A549 treated with RU486 at 1 μM for 4 hours (cell line): ENCODE measurements at places on chromosomes 2 and 18. TPM values are rescaled to one million over a fixed set of nuclear protein-coding genes. Genes with fewer than 3 reads are reported as not detected.

TUBA4B gene
- 0.18 to 0.69 TPM (median 0.35 TPM) in 5 replicates for total RNA-seq

C18orf32 gene
- 9.3 to 25.7 TPM (median 24.9 TPM) in 5 replicates for total RNA-seq

SLC40A1 gene
- total RNA-seq: 2.1 to 4.2 TPM (median 3.3 TPM) in 5 replicates

TXNDC2 gene
- total RNA-seq: 0.06 to 0.38 TPM (median 0.16 TPM) in 5 replicates

CYP26B1 gene
- 11.5 to 16.3 TPM (median 14.2 TPM) in 5 replicates for total RNA-seq

STARD6 gene
- not detected in 5 replicates for total RNA-seq

FAM110C gene
- total RNA-seq: 0.06 to 0.30 TPM (median 0.16 TPM) in 5 replicates

MRO gene
- total RNA-seq: 0.11 to 0.18 TPM (median 0.15 TPM) in 5 replicates

IL36G gene
- total RNA-seq: not detected in 5 replicates

TTN gene
- total RNA-seq: under 0.01 TPM in 5 replicates

SETBP1 gene
- total RNA-seq: 0.41 to 0.70 TPM (median 0.58 TPM) in 5 replicates

ZC3H6 gene
- 0.09 to 0.47 TPM (median 0.28 TPM) in 5 replicates for total RNA-seq

IFT172 gene
- 6.9 to 9.3 TPM (median 8.3 TPM) in 5 replicates for total RNA-seq

RAB17 gene
- 0.15 to 1.1 TPM (median 0.34 TPM) in 5 replicates for total RNA-seq

SYT4 gene
- total RNA-seq: not detected in 5 replicates

ASB1 gene
- total RNA-seq: 45.6 to 58.8 TPM (median 51.3 TPM) in 5 replicates

CYP1B1 gene
- total RNA-seq: 6.3 to 9.8 TPM (median 8.5 TPM) in 5 replicates

GDF7 gene
- total RNA-seq: 0.03 to 0.06 TPM (median 0.04 TPM) in 5 replicates

SRD5A2 gene
- total RNA-seq: 0.02 TPM in 2 of 5 replicates, not detected in the others

PAIP2B gene
- total RNA-seq: 0.22 to 0.32 TPM (median 0.25 TPM) in 5 replicates

FEV gene
- not detected in 5 replicates for total RNA-seq

G6PC2 gene
- total RNA-seq: not detected in 5 replicates

LRRTM1 gene
- total RNA-seq: not detected in 5 replicates

MFSD6 gene
- total RNA-seq: 15.8 to 26.3 TPM (median 23.1 TPM) in 5 replicates

CXCR4 gene
- total RNA-seq: 0.29 to 0.65 TPM (median 0.42 TPM) in 5 replicates

PDCD1 gene
- total RNA-seq: not detected in 5 replicates

THSD7B gene
- total RNA-seq: not detected in 5 replicates

REEP1 gene
- total RNA-seq: 0.55 to 0.62 TPM (median 0.61 TPM) in 5 replicates

DNAJB2 gene
- total RNA-seq: 40.3 to 55.4 TPM (median 48.6 TPM) in 5 replicates

NFATC1 gene
- 5.1 to 6.5 TPM (median 6.2 TPM) in 5 replicates for total RNA-seq

PLB1 gene
- 1.1 to 2.6 TPM (median 1.9 TPM) in 5 replicates for total RNA-seq

R3HDM1 gene
- 24.9 to 29.0 TPM (median 27.1 TPM) in 5 replicates for total RNA-seq

RAD51AP2 gene
- not detected in 5 replicates for total RNA-seq
